ENCODE measurements at places on chromosomes 2 and 18.
A peak's percentile ranks its signal among the peaks of the same experiment; 100 is the strongest.

DNA sequence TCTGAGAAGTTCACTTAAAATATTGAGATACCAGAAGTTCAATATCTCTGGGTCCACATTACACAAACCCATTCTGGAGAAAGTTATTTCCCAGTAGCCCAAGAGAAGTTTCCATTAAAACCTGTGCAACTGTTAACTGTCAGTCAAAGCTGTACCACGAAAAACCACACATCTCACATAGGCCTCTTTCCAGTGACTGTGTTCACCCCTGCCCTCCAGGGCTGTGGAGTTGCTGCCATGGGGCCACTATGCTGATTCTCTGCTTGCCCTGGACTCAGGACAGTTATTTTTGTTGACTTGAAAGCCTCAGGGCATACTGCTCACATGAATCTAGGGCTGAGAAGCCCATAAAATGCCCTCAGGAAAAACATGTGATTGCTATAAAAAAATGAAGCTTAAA, 153.8 kb downstream of the PIEZO2 start:
- DNase-seq, result no peak

DNA sequence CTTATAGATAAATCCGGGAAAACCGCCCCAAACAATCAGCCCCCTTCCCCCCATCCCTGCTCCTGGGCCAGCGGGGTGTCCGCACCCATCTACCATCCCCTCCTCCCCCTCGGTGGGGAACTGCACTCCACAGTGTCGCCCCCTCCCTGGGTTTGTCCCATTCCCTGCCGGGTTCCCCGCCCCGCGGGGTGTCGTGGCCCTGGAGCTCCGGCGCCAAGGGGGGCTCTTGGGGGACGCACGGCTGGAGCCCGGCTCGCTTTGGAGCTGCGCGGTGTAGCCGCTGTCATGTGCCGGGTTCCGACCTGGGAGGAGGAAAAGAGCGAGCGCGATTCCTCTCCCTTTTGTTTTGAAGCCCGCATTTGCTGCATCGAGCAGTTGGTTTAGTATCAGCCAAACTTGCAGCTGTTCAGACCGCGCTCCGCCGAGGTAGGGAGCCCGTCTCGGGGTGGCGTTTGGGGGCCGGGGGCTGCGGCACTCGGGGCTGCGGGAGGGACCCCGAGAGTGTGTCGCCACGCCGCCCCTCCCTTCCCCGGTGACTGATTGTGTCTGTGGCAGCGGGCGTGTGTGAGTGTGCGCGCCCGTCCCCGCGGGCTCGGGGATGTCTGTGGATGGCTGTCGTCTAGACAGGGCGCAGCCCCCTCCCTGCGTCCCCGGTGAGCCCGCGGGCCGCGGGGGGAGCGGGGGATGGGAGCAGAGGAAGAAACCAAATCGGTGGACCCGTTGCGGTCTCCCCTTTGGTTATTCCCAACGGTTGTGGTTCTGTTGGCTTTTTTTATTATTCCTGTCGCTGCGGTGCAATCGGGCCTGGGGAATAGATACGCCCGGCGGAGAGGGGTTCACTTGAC, 797 bp downstream of the CTIF start:
- peak; percentile 65 for DNase-seq

- DNase-seq, result no peak
These were observed 574.8 kb downstream of the KCNJ3 start for GRCh38 chr2:155273323-155273722.

GRCh38 chr2:201953396-201953795, 80.3 kb upstream of the FZD7 start:
- DNase-seq, result no peak

GRCh38 chr2:15861898-15862297, 78.5 kb upstream of the MYCN start:
- no peak for DNase-seq

GRCh38 chr2:39995005-39995737, 216.1 kb upstream of the THUMPD2 start:
- DNase-seq, result no peak

DNA sequence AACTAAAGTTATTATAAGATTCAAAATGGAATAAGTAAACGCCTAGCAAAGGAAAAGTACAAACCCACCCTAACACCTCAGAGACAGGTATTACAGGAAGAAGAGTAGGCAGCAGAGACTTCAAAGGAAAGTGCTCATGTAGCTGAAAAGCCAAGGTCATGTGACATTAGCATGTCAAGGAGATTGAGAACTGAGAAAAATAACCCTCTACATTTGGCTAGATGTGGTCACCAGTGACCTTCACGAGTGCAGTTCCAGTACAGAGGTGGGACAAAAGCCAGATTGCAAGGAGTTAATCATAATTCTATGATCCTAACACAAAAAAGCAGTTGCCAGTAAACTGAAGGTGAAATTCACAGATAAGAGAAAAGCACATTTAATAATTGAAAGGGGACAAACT, 252.7 kb downstream of the ZEB2 start:
- no peak for DNase-seq
